ENCODE measurements at places on chromosomes 3 and 15. TPM values are rescaled to one million over a fixed set of nuclear protein-coding genes. Genes with fewer than 3 reads are reported as not detected.

The ARHGEF26 gene
- total RNA-seq: 2.0 TPM

GRCh38 chr15:66795851-66796250, 93.8 kb downstream of the SMAD6 start:
- no peak for DNase-seq

The SAXO2 gene
- 1.1 TPM for total RNA-seq

- no peak for DNase-seq
Observed at GRCh38 chr15:63322541-63322940, 45.1 kb downstream of the APH1B start.

The PAQR5 gene
- total RNA-seq: 2.0 TPM

GRCh38 chr15:72168131-72168807, 29.3 kb downstream of the GRAMD2A start:
- no peak for DNase-seq

DNA sequence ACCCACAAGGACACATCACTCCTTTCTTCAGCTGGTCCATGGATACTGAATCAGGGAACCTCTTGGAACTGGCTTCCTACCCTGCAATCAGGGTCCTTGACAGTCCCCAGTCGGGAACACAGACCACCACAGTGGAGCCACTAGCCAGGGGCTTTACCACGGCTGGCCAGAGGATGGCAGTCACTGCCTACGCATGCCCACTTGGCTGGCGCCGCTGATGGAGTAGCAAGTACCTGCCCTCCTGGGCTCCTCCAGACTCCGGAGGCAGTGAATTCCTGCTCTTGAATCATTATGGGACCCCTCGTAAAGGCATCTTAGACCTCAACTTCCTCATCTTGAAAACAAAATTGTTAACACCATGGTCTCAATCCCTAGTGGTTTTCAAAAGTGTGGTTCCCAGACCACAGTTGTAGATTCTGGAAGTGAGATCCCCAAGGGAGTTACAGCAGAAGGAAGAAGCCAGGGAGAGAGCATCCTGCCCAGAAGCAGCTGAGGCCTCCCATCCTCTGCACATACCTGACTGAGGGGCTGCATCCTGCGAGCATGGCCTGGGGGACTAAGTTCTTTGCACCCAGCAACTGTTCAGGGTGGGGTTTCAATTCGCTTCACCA, 9.1 kb upstream of the SKIC8 start:
- peak; percentile 46 for DNase-seq

DNA sequence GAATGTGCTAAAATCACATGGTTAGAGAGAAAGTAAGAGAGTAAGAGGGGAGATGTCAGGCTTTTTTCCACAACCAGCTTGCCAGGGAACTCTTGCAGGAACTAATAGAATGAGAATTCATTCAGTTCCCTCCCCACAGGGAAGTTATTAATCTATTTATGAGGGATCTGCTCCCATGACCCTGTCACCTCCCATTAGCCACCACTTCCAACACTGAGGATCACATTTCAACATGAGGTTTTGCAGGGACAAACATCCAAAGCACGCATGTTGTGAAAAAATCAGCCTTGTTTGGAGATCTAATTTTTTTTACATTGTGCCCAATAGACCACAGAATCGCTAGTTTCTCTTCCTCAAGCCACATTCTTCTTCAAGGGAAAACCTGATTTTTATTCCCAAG, 904.0 kb downstream of the TBL1XR1 start:
- no peak for DNase-seq

The EIF1B gene
- 25.0 TPM for total RNA-seq

GRCh38 chr3:8865697-8866096, 96.3 kb upstream of the OXTR start:
- DNase-seq: no peak

The IMPG2 gene
- 0.10 TPM for total RNA-seq

The GP9 gene
- total RNA-seq: not detected

The PHLDB2 gene
- 11.3 TPM for total RNA-seq

The GPR176 gene
- total RNA-seq: 12.7 TPM

GRCh38 chr3:62370112-62370857, 3.1 kb downstream of the FEZF2 start:
- DNase-seq: no peak

DNA sequence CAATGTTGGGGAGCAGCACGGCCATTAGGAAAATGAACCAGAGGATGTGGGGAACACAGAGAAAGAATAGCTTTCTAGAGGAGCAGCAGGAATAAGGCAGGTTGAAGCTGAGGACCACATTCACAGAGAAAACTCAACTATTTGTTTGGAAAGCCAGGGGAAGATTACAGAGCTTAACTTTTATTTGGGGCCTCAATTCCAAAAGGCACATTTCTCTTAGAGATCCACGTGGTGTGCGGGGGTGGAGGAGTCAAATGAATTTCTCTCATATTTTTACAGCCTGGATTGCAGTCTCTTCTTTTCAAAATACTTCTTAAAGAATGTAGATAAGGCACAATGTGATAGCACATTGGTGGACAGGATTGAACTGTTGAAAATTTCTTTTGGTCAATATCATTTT, 253.7 kb downstream of the ROBO1 start:
- DNase-seq: no peak

GRCh38 chr3:109005443-109005842, 51.8 kb upstream of the GUCA1C start:
- no peak for DNase-seq

The LIPH gene
- 19.9 TPM for total RNA-seq

The SI gene
- total RNA-seq: not detected

DNA sequence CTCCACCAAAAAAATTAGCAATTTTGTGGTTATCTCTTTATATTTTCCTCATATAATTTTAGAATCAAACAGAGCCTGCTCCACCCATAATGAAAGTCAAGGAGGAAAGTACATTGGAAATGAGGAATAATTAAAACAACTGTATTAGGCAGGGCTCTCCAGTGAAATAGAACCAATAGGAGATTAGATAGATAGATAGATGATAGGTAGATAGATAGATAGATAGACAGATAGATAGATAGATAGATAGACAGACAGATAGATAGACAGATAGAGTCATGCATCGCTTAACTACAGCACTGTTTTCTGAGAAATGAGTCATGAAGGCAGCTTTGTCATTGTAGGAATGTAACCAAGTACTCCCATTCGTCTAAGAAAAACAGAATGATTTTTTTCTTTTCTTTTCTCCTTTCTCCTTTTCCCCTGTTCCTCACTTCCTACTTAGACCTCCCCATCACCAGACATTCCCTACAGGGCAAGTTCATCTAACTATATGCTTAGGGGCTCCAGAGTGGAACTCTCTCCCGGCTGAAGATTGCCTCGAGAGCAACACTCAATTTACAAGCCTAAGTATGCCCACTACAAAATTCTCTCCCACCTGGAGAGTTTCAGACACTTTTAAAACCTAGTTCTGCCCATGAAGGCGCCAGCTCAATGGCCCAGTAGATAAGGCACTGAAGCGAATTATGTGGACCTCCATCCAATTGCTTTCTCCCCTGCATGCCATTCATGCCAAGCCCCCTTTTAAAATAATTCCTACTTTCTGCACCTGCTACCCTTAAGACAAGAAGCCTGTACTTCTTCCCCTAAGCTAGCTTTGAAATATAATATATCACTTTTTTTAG, 53.3 kb upstream of the LIPC start:
- no peak for DNase-seq

DNA sequence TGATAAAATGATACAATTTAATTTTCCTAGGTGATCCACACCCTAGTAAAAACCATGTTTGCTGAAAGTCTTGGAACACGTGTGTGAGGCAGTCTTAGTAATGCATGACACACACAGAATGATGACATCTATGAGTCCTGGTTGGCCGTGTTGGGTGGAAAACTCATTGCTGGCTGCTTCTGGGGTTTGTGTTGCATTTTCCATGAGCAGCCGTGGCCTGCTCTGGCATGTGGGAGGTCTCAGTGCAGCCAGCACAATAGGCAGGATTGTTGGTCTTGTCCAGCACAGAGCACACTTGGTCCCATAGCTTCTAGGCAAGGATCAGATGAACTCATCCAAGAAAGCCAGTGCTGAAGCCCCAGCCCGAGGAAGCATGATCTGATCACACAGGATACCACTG, 172.8 kb upstream of the UBE3A start:
- no peak for DNase-seq

GRCh38 chr3:191680989-191681597, 220.1 kb downstream of the PYDC2 start:
- no peak for DNase-seq

The TEX55 gene
- total RNA-seq: not detected

- DNase-seq: no peak
Observed at GRCh38 chr15:85745023-85745422, 49.7 kb downstream of the KLHL25 start.

The UROC1 gene
- total RNA-seq: not detected

GRCh38 chr3:40753291-40753770, 228.6 kb downstream of the ZNF621 start:
- DNase-seq: no peak

GRCh38 chr3:191254098-191254873, 55.2 kb downstream of the OSTN start:
- no peak for DNase-seq

GRCh38 chr3:8215821-8216220, 285.8 kb upstream of the LMCD1 start:
- DNase-seq: no peak

The H1-8 gene
- not detected for total RNA-seq

The ABTB1 gene
- total RNA-seq: 6.9 TPM

The UBA3 gene
- total RNA-seq: 47.1 TPM

The KBTBD12 gene
- total RNA-seq: 0.28 TPM

DNA sequence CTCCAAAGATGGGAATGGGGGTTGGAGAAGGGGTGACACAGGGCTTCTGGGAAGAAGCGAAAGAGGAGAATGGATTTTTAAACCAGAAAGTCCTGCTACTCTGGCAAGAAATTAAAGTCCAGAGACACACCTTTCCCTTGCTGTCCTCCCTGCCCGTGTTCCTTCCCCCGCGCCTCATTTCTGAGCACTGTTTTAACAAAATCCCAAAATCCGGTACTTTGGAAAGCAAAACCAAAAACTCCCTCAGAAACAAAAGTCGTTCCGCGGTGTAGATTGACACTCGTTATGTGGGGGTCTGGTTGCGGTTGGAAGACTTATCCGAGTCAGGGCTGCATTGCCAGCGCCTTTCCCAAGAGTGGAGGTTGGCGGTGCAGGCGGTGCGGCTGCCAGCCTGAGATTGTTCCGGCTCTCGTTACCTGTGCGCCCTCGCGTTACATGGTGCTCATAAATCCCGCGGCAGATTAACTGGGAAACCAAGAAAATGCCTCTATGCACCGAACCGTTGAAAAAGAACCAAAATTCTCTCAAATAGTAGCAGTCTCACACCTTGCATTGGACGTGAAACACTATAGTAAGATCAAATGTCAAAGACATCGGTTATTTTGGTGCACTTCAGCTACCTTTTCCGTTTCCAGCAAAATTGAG, 217.7 kb downstream of the MEIS2 start:
- DNase-seq: no peak

Measured in Panc1 (cell line).